Stimulated activated CD8-positive, alpha-beta memory T cell treated with anti-CD3 and anti-CD28 coated beads, Interleukin-4, amount 100 ng/mL, for 1 hour (primary cell): ENCODE measurements at places on chromosomes 12 and 14.

DNA sequence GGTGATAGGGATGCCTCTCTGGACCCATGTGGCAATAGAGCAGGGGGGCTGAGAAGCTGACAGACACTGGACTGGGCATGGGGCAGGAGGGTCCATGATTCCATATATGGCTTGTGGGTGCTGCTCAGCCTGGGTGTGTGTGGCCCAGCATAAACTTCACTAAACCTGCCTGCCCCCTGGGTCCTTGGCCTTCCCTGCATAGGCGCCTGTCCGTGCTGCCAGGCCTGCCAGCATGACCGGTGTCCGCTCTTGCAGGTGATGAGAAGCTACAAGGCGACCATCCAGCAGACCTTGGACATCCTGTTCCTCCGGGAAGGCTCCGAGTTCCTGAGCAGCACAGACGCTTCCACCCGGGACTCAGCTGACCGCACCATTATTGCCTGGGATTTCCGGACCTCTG is 61.6 kb downstream of the BEGAIN start:
- DNase-seq = no peak

DNA sequence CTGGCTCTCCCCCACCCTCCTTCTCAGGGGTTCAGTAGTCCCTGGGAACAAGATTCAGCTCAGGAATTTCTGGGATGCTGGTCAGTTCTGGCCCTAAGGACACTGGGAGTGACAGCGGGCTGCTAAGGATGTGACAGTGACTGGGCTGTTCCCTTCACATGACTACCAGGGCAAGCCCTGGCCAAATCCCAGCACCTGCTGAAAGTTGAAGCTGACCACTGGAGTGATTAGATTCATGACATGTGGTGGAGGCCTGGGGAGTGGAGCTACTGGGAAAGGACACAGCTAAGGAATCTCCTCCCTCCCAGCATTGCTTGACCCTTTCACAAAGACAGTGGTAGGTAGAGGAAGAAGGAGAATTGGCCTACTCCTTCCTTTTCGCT is 204.9 kb downstream of the DAD1 start:
- no peak for DNase-seq

- DNase-seq = no peak
These were observed 192.4 kb upstream of the CNTN1 start for GRCh38 chr12:40499856-40500255.

GRCh38 chr14:76314521-76315034 is 61.4 kb upstream of the ESRRB start:
- no peak for DNase-seq

GRCh38 chr12:42905419-42905705 is 315.8 kb upstream of the PRICKLE1 start:
- no peak for DNase-seq

GRCh38 chr12:19910681-19911080 is 457.7 kb upstream of the PDE3A start:
- DNase-seq = no peak

DNA sequence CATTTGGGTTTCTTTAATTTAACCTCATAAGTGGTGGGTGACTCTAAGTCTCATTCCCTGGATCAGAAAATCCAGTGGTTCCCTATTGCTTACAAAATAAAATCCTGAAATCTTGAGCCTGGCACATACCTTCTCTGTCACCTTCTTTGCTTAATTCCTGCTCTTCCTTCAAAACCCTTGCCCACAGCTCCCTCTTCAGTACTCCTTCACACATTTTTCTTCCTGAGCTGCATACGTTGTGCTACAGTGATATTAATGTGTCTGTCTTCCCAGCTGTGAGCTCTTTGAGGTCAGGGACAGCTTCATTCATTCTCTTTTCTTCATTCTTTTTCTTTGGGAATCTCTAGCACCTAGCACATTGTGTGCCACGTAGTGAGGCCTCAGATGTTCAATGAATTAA is 9.5 kb downstream of the TSPAN11 start:
- no peak for DNase-seq

GRCh38 chr14:39740454-39740853 is 308.2 kb upstream of the FBXO33 start:
- DNase-seq = no peak

- DNase-seq = no peak
These were observed 700 bp downstream of the CDK4 start for GRCh38 chr12:57751432-57751787.

GRCh38 chr12:6937481-6938352 is 5.9 kb upstream of the RNU7-1 start:
- no peak for DNase-seq

- no peak for DNase-seq
These were observed 6.4 kb upstream of the GAS2L3 start for GRCh38 chr12:100566887-100567637.
